Frontal cortex (tissue), 4 donors: ENCODE measurements at places on chromosomes 3 and 15. TPM values are rescaled to one million over a fixed set of nuclear protein-coding genes. Genes with fewer than 3 reads are reported as not detected.

The FRMD5 gene
- 25.3 TPM for total RNA-seq

The ACTC1 gene
- 0.41 TPM for total RNA-seq

The GPR87 gene
- not detected for total RNA-seq

The MCF2L2 gene
- total RNA-seq: 42.0 TPM

The HESX1 gene
- not detected for total RNA-seq

The ESYT3 gene
- 0.41 TPM for total RNA-seq

The CDHR4 gene
- not detected for total RNA-seq

The IGSF11 gene
- 10.2 TPM for total RNA-seq

The GRAMD1C gene
- total RNA-seq: 5.3 TPM

The GAP43 gene
- 289 TPM for total RNA-seq

The FSD2 gene
- total RNA-seq: not detected

The GABRA5 gene
- 54.2 TPM for total RNA-seq
